ENCODE measurements at places on chromosomes 7 and 10. TPM values are rescaled to one million over a fixed set of nuclear protein-coding genes. Genes with fewer than 3 reads are reported as not detected.
A peak's percentile ranks its signal among the peaks of the same experiment; 100 is the strongest.

- no peaks in the 10 kb centered on the region for H3K27me3 ChIP-seq
- no peaks in the 10 kb centered on the region for H3K36me3 ChIP-seq
- H3K4me3 ChIP-seq, result no peak overlapping the region
- no peaks in the 10 kb centered on the region for H3K4me1 ChIP-seq
Observed at GRCh38 chr7:1608318-1608717, 38.5 kb upstream of the PSMG3 start.

DNA sequence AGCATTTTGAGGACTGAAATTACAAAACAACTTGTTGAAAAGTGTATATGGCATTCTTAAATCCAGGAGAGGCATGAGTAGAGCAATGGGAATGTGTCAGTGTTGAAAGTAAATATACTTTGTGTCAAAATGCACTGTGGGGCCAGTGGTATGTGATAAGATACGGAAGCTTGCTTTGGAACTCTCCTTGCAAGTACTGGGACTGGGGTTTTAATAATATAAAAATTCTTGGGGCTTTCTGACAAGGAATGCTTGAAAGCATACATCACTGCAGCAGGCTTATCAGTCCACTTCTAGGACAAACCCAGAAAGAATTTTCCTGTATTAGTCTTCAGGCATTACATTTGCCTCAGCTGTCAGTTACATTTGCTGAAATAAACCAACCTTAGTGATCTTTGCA is 472.8 kb upstream of the FZD8 start:
- H3K4me3 ChIP-seq, result no peak overlapping the region
- DNase-seq, result no peak
- no peaks in the 10 kb centered on the region for H3K27me3 ChIP-seq
- no peaks in the 10 kb centered on the region for H3K36me3 ChIP-seq
- H3K4me1 ChIP-seq, result no peaks in the 10 kb centered on the region
- no peak overlapping the region for H3K27ac ChIP-seq

DNA sequence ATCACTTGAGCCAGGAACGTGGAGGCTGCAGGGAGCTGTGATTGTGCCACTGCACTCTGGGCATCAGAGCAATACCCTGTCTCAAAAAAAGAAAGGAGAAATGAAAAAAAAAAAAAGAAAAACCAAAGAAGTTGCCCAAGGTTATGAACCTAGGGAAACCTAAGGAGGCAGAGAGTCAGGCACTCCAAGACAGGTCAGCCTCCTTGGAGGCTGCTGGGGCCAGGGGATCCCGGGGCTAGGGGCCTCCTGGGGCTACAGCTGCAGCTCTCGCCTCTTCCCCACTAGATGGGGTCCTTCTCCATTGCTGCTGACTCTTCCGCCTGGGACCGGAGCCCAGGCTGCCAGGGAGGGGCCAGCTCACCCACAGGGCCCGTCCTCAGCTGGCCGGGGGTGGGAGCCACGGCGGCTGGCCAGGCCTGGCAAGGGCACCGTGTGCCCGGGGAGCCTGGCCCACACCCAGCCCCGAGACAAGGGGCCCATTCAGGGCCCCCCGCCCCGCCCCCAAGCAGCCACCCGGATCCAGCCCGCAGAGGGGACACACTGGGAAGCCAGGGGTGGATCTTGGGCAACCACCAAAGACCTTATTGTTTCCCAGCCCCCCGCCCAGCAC is 1.7 kb upstream of the SPACDR start:
- H3K27me3 ChIP-seq, result no peaks in the 10 kb centered on the region
- H3K4me3 ChIP-seq, result no peak overlapping the region
- DNase-seq, result no peak
- no peak overlapping the region for H3K27ac ChIP-seq
- no peaks in the 10 kb centered on the region for H3K36me3 ChIP-seq

- H3K4me1 ChIP-seq, result no peaks in the 10 kb centered on the region
- H3K27me3 ChIP-seq, result no peaks in the 10 kb centered on the region
- H3K36me3 ChIP-seq, result no peaks in the 10 kb centered on the region
- no peak overlapping the region for H3K4me3 ChIP-seq
- H3K27ac ChIP-seq, result no peak overlapping the region
- DNase-seq, result no peak
Observed at GRCh38 chr10:23417254-23417653, 21.6 kb upstream of the OTUD1 start.

DNA sequence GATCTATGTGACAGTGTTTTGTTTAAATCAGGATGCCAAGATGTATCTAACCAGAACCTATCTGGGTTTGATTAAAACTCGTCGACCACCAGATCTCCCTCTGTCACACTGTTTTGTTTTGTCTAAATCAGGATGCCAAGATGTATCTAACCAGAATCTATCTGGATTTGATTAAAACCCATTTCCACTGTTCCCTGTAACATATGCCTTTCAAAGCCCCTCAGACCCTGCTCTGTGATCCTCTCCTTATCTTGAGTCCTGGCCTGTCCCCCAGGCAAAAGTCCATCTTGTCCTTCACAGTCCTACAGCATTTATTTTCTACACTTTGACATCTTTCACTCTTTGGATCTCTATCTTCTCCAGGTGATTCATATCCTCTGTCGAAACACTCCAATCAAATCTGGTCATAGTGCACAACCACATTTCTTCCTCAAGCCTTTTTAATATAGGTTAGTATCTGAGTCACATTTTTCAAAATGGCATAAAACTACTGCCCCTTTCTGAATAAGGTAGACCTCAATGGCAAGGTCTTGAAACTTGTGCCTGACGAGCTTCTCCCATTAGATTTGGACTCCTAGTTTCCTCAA is 32.5 kb downstream of the ERLIN1 start:
- no peaks in the 10 kb centered on the region for H3K4me1 ChIP-seq
- no peak overlapping the region for H3K4me3 ChIP-seq
- no peaks in the 10 kb centered on the region for H3K36me3 ChIP-seq
- no peak for DNase-seq
- peak overlapping the region; percentile 25 for H3K27ac ChIP-seq
- no peaks in the 10 kb centered on the region for H3K27me3 ChIP-seq

- H3K36me3 ChIP-seq, result no peaks in the 10 kb centered on the region
- H3K4me1 ChIP-seq, result peaks cover 6% of the 10 kb centered on the region
- no peaks in the 10 kb centered on the region for H3K27me3 ChIP-seq
- no peak for DNase-seq
Observed at GRCh38 chr10:34666008-34666704, 148.9 kb downstream of the PARD3 start.

GRCh38 chr7:32299133-32299702 is 191.0 kb downstream of the LSM5 start:
- H3K4me3 ChIP-seq, result peak overlapping the region; percentile 3
- no peaks in the 10 kb centered on the region for H3K4me1 ChIP-seq
- DNase-seq, result no peak

GRCh38 chr10:69261184-69261583 is 17.1 kb upstream of the HK1 start:
- no peaks in the 10 kb centered on the region for H3K27me3 ChIP-seq
- H3K27ac ChIP-seq, result no peak overlapping the region
- no peak overlapping the region for H3K4me3 ChIP-seq
- DNase-seq, result no peak
- H3K4me1 ChIP-seq, result no peaks in the 10 kb centered on the region

- H3K27ac ChIP-seq, result peak overlapping the region; percentile 18
- H3K36me3 ChIP-seq, result no peaks in the 10 kb centered on the region
- no peak for DNase-seq
- H3K4me1 ChIP-seq, result peaks cover 46% of the 10 kb centered on the region
- H3K4me3 ChIP-seq, result no peak overlapping the region
- no peaks in the 10 kb centered on the region for H3K27me3 ChIP-seq
Observed at GRCh38 chr7:130925136-130925794, 191.3 kb upstream of the KLF14 start.

DNA sequence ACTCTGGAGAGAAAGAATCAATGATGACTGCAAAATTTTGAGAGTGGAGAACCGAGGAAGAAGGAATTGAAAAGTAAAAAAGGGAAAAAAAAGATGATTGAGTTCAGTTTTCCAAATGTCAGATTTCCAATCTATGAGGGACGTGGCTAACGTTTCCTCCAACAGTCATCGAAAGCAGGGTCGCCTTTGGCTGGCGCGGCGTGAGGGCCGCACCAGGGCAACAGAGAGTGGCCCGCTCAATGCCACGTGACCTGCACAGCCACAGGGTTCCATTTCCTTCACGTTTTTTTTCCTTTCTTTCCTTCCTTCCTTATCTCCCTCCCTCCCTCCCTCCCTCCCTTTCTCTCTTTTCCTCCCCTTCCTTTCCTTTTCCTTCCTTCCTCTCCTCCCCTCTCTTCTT is 101.9 kb downstream of the WDR37 start:
- DNase-seq, result peak; percentile 25
- no peaks in the 10 kb centered on the region for H3K27me3 ChIP-seq
- no peak overlapping the region for H3K4me3 ChIP-seq

GRCh38 chr7:138565071-138565450 is 105.0 kb downstream of the TRIM24 start:
- H3K36me3 ChIP-seq, result peaks cover 94% of the 10 kb centered on the region
- DNase-seq, result no peak
- no peaks in the 10 kb centered on the region for H3K27me3 ChIP-seq
- no peaks in the 10 kb centered on the region for H3K4me1 ChIP-seq

GRCh38 chr10:88062798-88063472 is 199.5 kb downstream of the PTEN start:
- H3K27me3 ChIP-seq, result no peaks in the 10 kb centered on the region
- peak overlapping the region; percentile 33 for H3K27ac ChIP-seq
- H3K4me3 ChIP-seq, result no peak overlapping the region
- H3K4me1 ChIP-seq, result peaks cover 15% of the 10 kb centered on the region

- no peak overlapping the region for H3K27ac ChIP-seq
- DNase-seq, result no peak
- no peak overlapping the region for H3K4me3 ChIP-seq
- H3K4me1 ChIP-seq, result no peaks in the 10 kb centered on the region
Observed at GRCh38 chr10:34137201-34137600, 677.9 kb downstream of the PARD3 start.

GRCh38 chr7:54342458-54342857 is 199.7 kb upstream of the VSTM2A start:
- H3K4me1 ChIP-seq, result no peaks in the 10 kb centered on the region
- no peak for DNase-seq
- H3K27ac ChIP-seq, result no peak overlapping the region
- no peaks in the 10 kb centered on the region for H3K36me3 ChIP-seq
- H3K27me3 ChIP-seq, result no peaks in the 10 kb centered on the region

GRCh38 chr10:69096045-69096444 is 8.1 kb downstream of the SRGN start:
- H3K27me3 ChIP-seq, result no peaks in the 10 kb centered on the region
- no peak for DNase-seq

DNA sequence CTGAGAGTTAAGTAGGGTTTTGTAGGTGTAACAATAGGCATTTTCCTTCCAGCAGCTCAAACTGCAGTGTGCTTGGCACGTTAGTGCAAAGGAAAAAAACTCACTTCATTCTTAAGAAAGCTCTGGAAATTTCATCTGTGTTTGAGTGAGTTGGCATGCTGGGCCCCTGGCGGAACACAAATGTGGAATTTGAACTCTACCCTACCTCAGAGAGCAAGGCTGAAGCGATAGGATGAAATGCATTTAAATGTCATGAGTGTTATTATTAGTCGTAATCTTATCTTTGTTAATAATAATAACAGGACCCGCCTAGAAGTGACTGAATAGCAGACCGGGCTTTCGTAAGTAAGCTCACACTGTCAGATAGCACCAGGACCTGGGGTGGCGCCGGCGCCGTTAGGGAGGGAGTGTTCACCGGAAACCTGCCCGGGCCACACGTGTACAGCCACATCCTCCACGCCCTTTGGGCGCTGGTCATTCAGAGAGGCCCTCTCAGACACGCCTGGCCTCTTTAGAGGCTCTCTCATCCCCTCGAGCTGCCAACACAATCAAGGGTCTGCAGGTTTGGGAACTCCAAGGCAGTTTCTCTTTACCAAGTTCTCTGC is 63.5 kb downstream of the GRK5 start:
- no peaks in the 10 kb centered on the region for H3K27me3 ChIP-seq
- H3K27ac ChIP-seq, result peak overlapping the region; percentile 75
- peak overlapping the region; percentile 1 for H3K4me3 ChIP-seq
- DNase-seq, result peak; percentile 94

- H3K4me1 ChIP-seq, result no peaks in the 10 kb centered on the region
- H3K27ac ChIP-seq, result peak overlapping the region; percentile 85
- H3K4me3 ChIP-seq, result no peak overlapping the region
- H3K27me3 ChIP-seq, result no peaks in the 10 kb centered on the region
- no peaks in the 10 kb centered on the region for H3K36me3 ChIP-seq
- DNase-seq, result peak; percentile 70
Observed at GRCh38 chr10:112335868-112336265, 38.0 kb upstream of the ACSL5 start.

DNA sequence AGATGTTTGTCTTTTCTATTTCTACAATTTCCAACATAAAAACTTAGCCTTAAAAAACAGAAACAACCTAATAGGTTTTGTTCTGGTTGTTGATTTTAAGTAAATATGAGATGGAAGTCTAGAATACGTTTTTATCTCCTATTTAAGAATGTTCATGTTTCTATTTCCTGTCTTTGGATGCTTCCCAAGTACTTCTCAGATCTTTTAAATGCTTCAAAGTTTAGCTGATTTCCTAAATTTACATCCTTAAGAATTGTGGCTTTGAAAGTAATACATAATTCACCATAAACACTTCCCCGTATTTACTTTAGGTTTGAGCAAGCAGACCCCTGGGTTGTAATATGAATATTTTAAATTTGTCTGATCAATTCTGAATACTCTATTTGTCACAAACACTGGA is 70.5 kb downstream of the RAPGEF5 start:
- DNase-seq, result no peak
- no peak overlapping the region for H3K27ac ChIP-seq
- no peaks in the 10 kb centered on the region for H3K36me3 ChIP-seq
- H3K27me3 ChIP-seq, result no peaks in the 10 kb centered on the region

DNA sequence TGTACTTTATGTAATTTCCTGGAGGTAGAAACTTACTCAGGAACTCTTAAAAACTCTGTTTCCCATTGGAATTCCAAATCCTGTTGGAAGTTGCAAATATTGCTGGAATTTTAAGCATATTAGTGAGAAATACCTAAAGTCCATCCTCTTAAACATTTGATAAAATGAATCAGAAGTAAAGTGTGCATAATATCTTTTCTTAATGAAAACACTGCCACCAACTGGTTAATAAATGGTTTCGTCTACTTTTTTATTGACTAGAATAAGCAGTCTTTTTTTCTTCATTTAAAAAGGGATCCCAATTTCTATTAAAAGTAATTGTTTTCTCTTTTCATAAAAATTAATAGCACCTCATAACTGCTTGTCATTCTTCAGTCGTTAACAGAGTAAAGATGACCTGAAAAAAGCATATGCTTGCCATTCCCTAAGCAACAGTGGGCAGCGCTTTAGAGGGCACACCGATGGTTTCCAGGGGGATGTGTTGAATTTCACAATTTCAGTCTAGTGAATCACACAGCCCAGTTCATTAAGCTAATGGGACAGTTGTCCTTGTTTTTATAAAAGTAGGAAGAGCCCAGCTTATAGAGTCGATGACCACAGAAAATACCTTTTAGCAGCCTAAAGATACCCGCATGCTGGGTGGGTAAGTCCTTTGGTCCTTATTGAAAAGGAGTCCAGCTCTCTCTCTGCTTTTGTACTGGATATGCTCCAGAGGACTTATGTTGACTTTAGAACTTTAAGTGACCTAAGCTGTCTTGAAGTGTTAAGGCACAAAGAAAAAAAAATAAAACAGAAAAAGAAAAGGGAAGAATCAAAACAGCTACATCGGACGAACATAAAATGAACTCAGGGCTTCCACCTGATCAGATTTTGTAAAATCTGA is 28.5 kb downstream of the NPS start:
- H3K4me1 ChIP-seq, result no peaks in the 10 kb centered on the region
- no peaks in the 10 kb centered on the region for H3K27me3 ChIP-seq

The CPA2 gene
- 2.7 TPM for total RNA-seq

The C7orf33 gene
- not detected for total RNA-seq

The GNAT3 gene
- total RNA-seq, result not detected

The ADGRA1 gene
- total RNA-seq, result not detected

The PDLIM1 gene
- total RNA-seq, result 287 TPM

The RSPH10B gene
- not detected for total RNA-seq

The PRLHR gene
- total RNA-seq, result not detected

The CYP2E1 gene
- total RNA-seq, result 5.6 TPM

The FAM25A gene
- total RNA-seq, result not detected

The FLNC gene
- total RNA-seq, result 4.2 TPM

The TAS2R38 gene
- 1.3 TPM for total RNA-seq

The MOGAT3 gene
- total RNA-seq, result 195 TPM
